ENCODE measurements at places on chromosomes 4 and X.

DNA sequence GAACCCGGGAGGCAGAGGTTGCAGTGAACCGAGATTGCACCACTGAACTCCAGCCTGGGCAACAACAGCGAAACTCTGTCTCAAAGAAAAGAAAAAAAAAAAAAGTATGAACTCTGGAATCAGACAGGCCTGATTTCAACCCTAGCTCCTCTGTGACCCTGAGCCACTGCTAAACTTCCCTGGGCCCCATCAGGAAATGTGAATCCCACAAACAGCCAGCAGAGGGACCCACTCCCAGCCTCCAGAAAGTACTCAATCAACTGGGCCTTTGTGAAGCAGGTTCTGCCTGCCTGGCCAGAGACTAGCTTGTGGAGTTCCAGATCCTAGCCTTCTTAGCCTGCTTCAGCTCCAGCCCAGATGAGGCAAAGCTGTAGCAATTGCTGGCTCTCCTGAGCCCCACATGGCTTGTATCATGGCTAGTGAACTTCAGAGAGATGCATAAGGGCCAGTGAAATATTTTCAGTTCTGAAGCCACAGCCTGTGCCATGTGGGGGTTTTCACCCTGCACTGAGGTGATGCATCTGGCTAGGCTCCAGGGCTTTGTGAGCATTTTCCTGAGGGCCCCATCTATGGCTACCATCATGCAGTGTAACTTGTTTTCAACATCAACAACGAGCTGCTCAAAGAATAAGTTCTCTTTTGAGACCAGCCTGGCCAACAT is 7.2 kb upstream of the IDS start:
- peak; percentile 28 for DNase-seq

GRCh38 chrX:45198706-45199105 is 2.0 kb downstream of the DIPK2B start:
- DNase-seq, result no peak

GRCh38 chr4:156906325-156906724 is 65.3 kb downstream of the PDGFC start:
- no peak for DNase-seq

- DNase-seq, result no peak
These were observed 3.2 kb downstream of the CXorf38 start for GRCh38 chrX:40644176-40644575.

GRCh38 chrX:12007881-12008280 is 130.4 kb upstream of the FRMPD4 start:
- no peak for DNase-seq

GRCh38 chr4:24872720-24873119 is 40.1 kb downstream of the CCDC149 start:
- no peak for DNase-seq

GRCh38 chr4:173246719-173247118 is 78.1 kb downstream of the GALNT7 start:
- no peak for DNase-seq

DNA sequence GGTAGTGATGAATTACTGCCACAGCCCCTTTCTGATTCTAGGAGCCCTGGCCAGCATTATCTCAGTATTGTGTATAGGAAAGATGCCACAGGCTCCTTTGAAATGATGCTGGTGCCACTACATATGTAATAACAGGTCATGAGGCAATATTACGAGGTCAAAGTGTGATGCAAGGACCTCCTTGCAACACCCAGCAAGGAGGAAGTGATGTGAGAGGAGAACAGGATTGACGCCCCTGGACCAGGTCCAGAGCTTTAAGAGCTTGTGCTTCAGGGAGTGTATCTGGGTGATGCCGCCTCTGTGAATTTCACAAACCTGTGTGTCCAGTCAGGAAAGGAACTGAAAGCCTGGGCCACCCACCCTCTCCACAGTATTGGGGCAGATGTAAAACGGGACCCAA is 261.8 kb downstream of the MID1IP1 start:
- DNase-seq, result no peak

DNA sequence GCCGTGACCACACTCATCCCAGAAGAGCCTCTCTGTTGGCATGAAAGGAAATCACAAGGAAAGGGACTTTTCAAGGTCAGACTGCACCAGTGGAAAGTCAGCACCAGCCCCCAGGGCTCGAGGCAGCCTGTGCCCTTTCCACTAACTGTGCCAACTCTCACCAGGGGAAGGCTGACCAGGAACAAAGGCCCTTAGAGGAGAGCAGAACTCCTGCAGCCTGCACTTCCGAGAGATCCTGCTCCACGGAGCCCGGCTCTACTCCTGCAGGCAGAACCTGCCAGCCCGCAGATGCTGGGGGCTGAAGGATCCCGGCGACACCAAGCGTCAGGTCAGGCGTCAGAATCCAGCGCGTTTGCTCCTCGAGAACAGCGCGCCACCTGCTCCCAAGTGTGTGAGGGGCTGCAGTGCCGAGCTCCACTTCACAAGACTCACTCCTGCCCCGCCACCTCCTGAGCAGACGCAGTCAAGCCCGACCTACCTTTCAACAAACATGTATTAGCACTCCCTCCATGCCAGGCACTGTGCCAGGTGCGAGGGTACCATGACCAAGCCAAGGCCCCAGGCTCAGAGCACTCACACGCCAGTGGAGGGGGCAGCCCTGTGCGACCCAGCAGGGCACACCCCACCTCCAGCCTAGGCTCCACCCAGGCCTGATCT is 13.6 kb upstream of the HELT start:
- no peak for DNase-seq

- no peak for DNase-seq
These were observed 108.4 kb downstream of the DOCK11 start for GRCh38 chrX:118603981-118604380.

DNA sequence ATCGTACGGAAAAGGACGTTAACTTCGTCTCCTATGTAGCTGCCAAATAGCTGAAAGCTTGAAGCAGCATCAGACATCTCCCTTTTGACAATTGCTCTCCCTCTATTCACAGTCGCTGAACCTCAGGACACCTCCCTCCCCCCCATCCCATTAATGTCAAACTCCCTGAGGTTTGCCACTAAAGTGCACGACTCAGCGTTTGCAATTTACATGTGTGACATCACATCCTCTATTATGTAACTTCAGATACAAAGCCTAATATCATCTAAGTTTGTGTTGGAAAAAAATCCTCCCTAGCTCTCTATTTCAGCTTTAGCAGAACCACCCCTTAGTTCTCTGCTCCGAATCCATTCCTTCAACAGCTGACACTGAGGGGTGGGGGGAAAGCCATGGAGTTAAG is 5.5 kb upstream of the NR3C2 start:
- DNase-seq, result peak; percentile 4

DNA sequence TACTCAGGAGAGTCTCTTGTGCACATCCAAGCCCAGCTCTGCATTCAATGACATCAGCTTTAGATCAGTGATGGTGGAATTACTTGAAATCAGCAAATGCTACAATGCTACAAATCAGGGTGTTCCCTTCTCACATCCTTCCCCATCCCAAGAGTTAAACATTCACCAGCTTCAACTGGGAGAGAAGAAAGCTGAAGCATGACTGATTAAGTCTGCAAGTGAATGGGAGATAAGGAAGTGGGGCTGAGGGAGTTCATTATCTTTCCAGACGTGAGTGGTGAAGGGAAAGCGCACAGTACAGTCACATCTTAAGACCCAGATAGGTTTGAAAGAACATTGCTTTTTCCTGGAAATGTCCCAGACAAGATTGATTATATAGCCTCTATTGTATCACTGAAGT is 26.2 kb upstream of the MAP9 start:
- DNase-seq, result no peak

DNA sequence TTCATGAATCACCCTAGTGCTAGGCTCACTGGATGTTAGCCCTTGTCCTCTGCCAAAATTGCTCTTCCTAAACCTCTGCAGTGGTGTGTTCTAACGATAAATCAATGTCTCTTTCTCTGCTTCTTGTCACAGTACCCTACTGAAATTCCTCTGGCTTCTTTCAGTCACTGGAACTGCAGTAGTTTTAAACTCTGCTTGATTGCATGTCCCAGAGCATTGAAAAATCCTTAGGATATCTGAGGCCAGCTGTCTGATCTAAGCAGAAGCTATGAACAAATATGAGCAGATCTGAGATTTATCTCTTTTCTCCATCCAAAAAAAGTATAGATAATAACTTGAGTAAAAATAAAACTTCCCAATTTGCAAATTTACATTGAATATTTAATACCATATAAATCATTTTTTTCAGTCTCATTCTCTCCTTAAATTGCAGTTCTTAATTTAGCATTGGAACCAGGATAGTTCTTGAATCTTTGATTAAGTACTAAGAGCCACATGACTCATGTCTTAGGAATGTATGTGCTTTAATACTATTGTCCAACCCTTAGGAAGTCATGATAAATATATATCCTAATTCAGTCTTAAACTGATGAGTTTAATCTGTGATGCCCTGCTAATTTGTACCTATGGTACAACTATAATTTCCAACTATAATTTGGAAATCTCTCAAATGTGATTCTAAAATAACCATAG is 169.7 kb downstream of the PDHA2 start:
- DNase-seq, result no peak

- no peak for DNase-seq
These were observed 1219.3 kb upstream of the PRKX start for GRCh38 chrX:4932790-4933189.

DNA sequence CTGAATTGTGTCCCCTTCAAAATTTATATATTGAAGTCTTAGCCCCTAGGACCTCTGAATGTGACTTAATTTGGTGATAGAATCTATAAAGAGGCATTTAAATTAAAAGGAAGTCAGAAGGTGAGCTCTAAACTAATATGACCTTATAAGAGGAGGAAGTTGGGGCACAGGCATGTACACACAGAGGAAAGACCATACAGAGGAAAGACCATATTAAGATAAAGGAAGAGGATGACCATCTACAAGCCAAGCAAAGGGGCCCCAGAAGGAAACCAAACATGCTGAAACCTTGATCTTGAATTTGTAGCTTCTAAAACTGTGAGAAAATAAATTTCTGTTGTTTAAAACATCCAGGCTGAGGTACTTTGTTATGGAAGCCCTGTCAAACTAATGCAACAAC is 26.9 kb upstream of the CYBB start:
- DNase-seq, result no peak

DNA sequence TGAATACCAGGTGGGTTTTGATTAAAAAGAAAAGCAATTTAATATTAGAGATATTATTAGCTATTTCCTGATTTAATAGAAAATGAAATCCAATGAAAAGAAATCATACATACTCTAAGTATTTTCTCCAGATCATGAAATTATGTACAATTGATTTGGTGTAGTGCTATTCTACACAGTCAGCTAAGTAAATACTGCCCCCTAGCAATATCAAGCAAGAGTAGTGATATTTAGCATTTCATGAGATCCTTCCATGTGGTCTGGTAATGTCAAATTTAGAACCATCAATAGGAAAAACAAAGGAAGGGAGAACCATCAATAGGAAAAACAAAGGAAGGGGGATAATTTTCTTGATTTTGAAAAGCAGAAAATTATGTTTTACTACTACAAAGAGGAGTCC is 114.6 kb downstream of the TBCK start:
- no peak for DNase-seq

DNA sequence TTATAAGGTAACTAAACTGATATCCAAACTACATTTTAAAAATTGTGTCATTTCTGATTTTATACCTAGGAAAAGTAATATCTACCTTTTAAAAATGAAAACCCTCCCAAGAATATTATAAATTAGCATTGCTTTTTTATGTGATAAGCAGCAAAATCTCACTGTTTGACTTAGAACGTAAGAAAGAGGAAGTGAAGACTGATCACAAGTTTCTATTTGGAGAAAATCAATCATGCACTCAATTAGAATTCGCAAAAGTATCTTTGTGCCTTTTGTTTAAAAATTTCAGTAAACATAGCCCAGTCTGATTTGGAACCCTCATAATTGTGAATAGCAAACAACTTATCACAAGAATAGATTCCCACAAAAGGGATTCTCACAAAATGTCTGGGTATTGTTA is 142.7 kb downstream of the TENM3 start:
- DNase-seq, result no peak

- DNase-seq, result no peak
These were observed 54.4 kb downstream of the VGLL1 start for GRCh38 chrX:136586386-136586785.

- no peak for DNase-seq
These were observed 54.2 kb downstream of the SPATA18 start for GRCh38 chr4:52105276-52105675.

All from activated CD8-positive, alpha-beta memory T cell treated with anti-CD3 and anti-CD28 coated beads for 1 hour (primary cell).